ENCODE measurements at places on chromosomes 1 and 21.

GRCh38 chr1:65363484-65363883 is 54.1 kb downstream of the DNAJC6 start:
- no peak for DNase-seq

DNA sequence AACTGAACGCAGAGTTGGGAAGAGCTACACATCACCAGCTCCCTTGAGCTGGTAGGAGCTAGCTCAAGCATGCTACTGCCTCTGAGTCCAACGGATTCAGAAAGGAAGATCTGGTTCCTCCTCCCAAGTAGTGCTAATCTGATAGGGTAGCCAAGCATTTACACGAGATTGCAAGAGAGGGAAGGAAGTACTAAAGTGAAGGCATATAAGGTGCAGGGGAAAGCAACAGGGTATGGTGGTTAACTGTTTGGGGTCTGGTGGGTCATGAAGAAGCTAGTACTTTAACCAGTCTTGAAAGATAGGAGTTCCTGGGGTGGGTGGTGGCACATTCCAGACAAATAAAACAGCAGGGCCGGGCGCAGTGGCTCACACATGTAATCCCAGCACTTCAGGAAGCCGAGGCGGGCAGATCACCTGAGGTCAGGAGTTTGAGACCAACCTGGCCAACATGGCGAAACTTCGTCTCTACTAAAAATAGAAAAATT is 20.2 kb upstream of the ZNF436 start:
- DNase-seq, result no peak

DNA sequence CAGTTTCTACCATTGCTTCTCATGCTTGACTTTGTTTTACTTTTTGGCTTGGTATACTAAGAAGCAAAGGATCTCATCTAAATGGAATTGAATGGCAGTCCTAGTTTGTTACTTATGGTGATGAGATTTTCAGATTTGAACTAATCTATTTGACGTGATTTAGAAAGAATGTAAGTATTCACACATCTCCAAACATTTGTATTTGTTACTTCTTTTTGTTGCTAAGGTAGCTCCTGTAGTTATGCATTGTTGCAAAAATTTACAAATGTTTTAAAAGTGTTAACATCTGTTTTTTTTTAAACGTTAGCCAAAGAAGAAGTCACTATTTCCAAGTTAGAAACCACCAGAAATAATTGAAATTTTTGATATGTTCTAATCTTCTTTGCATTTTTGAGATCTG is 222.5 kb downstream of the RPS6KC1 start:
- DNase-seq, result no peak

- DNase-seq, result no peak
Measured at GRCh38 chr1:10699470-10699835, 97.0 kb downstream of the CASZ1 start.

DNA sequence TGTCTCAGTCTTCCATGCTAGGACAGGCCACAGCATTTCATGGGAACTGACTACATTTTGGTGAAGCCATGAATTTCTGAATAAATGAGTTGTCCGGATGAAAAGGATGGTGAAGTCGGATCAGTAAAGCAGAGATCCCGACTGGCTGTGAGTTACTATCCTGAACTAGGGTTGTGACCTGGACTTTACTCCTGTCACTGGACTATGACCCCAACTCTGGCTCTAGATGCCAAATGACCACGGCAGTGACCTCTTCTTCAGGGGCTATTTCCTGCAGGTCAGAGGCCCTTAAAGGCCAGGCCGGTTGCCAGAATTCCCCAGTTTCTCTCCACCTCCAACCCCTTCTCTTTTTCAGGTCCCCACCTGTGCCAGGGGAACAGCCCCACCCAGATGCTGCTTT is 1.7 kb upstream of the NECTIN4 start:
- no peak for DNase-seq

GRCh38 chr1:54685335-54685905 is 30.2 kb upstream of the TTC4 start:
- no peak for DNase-seq

GRCh38 chr1:45796381-45796780 is 7.0 kb upstream of the MAST2 start:
- no peak for DNase-seq

All from progenitor cell of endocrine pancreas (in vitro differentiated cells).